ENCODE measurements at places on chromosomes 7 and 10.

- DNase-seq = no peak
These were observed 181.2 kb upstream of the KCND2 start for GRCh38 chr7:120091807-120092206.

GRCh38 chr10:5956146-5956936 is 21.0 kb downstream of the IL15RA start:
- DNase-seq = no peak

DNA sequence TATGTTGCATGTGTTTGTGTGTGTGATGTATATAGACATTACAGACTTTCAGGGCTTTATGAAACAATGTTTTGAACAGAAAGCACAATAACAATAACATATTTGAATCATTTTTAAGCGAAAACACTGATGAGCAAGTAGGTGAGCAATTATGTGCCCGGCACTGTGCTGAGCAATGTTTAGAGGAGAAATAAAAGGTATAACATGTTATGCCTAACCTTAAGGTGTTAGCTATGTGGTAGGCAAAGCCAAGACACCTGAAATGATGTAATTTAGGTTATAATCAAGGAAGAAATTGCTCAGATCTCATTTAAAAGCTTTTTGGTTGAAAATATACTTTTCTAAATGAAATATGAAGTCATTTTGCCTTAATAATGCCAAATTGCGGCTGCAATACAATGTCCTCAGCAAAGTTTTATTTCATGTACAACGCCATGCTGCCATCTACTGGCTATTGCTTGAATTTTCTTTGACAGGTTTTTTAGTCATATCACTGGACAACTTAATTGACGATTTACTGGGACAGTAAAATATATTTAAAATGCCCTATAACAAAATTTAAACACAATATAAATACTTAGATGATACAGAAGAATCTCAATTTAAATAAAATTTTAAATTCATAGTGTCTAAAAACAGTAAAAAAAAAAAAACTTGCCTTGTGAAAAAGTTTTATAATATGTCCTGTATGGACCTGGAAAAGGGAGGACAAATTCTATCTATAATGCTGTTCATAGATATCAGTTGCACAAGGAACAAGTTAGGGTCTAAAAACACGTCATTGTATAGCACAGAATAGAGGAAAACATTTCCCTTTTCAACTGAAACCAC is 131.1 kb upstream of the CDK1 start:
- DNase-seq = peak; percentile 36

DNA sequence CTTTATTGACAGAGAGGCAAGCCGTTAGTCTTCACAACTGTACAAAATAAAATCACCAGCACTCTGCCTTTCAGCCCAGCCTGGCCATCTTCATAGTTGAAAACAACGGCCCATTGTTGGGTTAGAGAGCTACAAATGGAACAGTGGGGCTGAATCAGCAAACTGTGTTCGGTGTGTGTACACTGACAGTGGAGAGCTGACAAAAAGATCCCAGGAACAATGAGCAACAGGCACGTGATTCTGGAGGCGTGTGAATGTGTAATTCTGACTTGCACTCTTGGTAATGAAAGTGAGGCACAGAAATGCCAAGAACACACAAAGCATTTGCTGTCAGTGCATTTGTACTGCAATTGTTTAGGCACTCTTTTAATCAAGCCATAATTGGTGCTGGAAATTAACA is 303.7 kb downstream of the WDR11 start:
- no peak for DNase-seq

DNA sequence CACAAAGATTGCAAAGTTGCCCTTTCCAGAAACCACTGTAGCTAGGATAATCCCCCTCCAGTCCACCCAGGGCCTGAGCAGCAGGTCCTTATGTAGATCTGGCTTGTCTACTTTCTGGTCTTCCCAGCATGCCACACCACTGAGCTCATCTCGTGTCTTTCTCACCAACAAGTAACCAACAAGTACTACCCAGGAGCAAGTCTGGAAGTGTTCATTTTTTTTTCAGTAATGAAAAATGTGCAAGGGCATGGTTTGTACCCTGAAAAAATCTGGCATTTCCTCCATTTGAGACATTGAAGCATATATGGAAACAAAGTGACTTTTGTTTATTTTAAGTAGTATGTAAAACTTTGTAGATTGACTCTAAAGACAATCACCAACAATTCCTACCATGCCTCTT is 120.8 kb downstream of the INHBA start:
- no peak for DNase-seq

- no peak for DNase-seq
These were observed 29.7 kb upstream of the OCM start for GRCh38 chr7:5850944-5851343.

DNA sequence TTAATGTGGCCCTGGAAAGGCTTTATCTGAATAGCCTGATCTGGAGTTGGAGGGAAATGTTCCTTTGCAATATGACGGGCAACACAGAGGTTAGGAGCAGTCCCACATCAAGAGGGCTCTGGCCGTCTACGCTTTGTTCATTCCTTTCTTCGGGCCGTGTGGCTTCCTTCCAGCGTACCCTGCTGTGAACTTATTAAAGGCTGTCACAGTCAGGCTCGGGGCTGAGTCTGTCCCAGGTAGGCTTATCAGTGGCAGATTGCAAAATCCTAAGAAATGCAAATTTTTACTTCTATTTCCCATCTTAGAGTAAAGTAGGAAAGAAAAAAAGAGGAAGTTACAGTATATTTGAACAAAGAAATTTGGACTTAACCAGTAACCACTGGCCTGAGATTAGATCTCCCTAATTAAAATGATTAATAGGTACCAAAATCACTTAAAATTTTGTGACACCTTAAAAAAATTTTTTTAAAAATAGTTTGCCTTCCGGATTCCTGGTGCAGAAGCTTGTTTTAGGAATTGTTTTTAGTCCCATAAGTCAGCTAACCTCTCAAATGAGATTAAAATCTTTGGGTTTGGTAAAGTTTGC is 453.1 kb upstream of the MKI67 start:
- no peak for DNase-seq

DNA sequence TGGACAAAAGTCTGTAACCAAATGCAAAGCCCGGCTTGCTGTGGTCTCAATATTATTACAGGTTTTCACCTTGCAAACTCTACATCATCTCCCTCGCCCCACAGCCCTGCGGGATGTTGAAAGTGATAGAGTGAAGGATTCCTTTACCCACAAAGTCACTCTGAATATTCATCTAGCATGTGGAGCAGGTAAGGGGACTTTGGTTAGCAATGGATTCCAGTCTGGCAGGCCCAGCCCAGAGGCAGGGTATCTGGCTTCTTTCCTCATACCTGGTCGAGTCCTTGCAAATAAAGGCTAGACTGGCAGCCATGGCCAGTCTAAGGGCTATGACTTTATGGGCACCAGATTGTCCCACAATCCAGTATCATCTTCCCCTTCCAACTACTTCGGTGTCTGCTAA is 3.2 kb downstream of the TAS2R40 start:
- no peak for DNase-seq

GRCh38 chr7:67928141-67928540 is 931.5 kb downstream of the TYW1 start:
- DNase-seq = no peak

GRCh38 chr7:129774359-129774758 is 162.8 kb downstream of the NRF1 start:
- no peak for DNase-seq

DNA sequence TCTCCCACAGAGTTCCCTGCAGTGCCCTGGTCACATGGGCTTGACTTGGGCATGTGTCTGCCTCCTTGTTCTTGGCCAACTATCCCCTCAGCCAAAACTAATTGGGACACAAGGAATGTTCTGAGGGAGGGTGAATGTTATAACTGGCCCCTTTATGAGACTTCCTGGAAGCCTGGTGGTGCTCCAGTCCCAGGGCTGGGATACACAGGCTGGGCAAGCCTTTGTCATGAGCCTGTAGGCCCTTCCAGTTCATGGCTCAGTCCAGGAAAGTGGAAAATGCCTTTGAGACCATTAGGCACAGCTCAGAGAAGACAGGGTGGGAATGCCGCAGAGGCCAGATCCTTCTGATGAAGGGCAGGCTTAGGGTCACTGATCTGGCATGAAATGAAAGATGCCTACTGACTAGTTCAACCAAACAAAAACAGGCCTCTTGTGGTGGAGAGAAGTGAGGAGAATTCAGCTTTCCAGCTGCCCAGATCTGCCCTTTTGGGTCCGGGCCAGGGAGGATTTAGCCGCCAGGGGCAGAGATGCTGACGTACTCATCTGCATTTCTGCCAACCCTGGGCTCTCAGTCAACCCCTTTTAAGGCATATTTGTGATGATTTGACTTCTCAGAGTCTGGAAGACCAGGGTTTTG is 961.5 kb downstream of the KCNMA1 start:
- DNase-seq = no peak

DNA sequence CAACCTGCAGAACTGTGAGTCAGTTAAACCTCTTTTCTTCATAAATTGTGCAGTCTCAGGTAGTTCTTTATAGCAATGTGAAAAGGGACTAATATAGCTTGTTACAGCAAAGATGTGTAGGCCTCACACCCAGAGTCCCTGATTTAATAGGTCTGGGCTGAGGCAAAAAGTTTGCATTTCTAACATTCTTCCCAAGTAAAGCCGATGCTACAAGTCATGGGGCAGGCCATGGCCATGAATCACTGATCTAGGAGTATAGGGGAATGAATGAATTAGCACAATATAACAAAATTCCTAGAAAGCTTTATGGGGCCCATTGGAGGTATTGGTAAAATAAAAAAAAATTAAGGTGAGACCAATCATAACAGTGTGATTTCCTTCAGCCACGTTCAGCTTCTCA is 11.5 kb upstream of the AASS start:
- no peak for DNase-seq

- DNase-seq = no peak
These were observed 1112.3 kb downstream of the GATA3 start for GRCh38 chr10:9166770-9167169.

- DNase-seq = no peak
These were observed at the start of gene DPY19L1 for GRCh38 chr7:35037211-35037525. TSS of gene DPY19L1 (minus strand) at chr7:35037485. CDS start at chr7:35037394, 91 bp downstream.

- DNase-seq = no peak
These were observed 287.2 kb downstream of the HGF start for GRCh38 chr7:81482600-81483186.

DNA sequence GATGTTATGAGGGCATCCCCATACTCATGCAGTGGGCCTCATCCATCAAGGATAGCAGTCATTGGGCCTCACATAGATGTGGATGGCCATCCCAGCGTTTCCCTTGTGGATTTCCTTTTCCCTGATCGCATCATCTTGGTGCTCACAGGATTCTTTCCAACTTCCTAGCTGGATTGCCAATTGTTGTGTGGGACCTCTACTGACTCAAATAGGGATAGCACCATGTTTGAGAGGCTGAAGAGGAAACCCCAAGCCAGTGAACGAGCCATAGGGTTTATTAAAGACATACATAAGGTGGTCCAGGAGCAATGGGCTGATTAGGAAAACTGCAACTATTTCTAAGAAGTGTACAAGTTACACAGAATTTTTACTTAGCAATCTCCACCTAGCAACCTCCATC is 21.8 kb downstream of the ASZ1 start:
- DNase-seq = no peak

GRCh38 chr7:36062154-36062815 is 90.8 kb upstream of the EEPD1 start:
- no peak for DNase-seq

- DNase-seq = no peak
These were observed 40.6 kb upstream of the AGBL3 start for GRCh38 chr7:134945691-134946090.

DNA sequence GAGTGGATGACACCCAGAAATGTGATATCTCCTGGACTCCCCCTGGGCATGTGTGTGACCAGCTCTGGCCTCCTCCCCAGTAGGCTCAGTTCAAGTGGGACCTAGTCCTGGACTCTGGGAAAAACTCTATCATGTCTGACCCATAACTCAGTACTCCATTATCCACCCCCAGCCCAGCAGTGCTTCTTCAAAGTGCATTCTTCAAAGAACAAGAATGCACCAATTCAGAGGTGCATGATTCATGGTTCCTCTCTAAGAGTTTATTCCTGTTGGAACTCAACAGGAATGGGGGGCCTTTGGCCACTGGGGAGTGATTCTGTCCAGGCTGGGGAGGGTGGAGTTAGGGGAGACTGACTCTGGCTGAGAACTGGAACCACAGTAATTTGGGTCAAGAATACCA is 173.6 kb upstream of the CXCL12 start:
- DNase-seq = no peak

GRCh38 chr7:157358753-157359096 is 21.9 kb downstream of the DNAJB6 start:
- DNase-seq = no peak

GRCh38 chr7:149715476-149715875 is 57.9 kb downstream of the ZNF467 start:
- DNase-seq = no peak

DNA sequence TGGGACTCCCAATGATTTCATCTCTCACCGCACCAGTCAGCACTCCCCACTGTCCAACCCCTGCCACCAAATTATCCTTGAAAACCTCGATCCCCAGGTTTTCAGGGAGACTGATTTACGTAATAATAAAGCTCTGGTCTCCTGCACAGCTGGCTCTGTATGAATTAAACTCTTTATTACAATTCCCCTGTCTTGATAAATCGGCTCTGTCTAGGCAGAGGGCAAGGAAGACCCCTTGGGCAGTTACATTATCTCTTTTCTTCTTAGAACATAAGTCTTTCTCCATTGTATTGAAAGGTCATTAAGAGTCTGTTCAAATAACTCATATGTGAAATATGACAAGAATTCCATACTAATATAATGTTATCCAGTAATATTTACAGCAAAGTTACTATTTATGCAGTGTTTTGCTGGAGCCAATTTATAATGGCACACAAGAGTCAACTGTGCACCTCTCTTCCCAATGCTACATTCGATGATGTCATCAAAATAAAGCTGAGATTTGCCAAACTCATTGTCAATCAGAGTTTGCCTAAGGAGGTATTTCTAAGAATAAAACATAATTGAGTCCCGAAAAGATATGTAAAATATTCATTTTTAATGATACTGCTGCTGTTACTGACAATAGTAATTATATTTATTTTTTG is 1297.2 kb upstream of the LRRTM3 start:
- DNase-seq = no peak

- DNase-seq = no peak
These were observed 145.6 kb downstream of the EXOC4 start for GRCh38 chr7:133398506-133398905.

GRCh38 chr10:9211228-9211627 is 1156.7 kb downstream of the GATA3 start:
- no peak for DNase-seq

DNA sequence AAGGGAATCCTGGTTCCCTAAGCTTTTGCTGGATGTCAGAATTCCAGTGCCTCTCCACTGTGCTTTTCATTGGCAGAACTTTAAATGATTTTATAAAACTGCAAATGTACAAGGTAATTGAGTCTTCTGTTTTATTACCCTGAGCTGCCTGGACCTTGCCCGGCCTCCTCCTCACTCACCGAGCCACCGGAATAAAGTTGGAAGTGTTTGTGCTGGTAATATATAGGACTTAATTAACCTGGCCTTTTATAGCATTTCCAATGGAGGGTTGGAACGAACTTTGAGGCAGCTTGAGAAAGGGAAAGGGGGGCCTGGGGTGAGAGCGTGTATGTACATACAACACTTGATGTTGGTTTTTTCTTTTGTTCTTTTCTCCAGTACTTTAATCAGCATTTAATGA is 43.4 kb downstream of the ZNF503 start:
- no peak for DNase-seq

- no peak for DNase-seq
These were observed 350.3 kb upstream of the POT1 start for GRCh38 chr7:125279961-125280360.

- DNase-seq = no peak
These were observed 6.2 kb downstream of the GSAP start for GRCh38 chr7:77409739-77410547.

- DNase-seq = no peak
These were observed 2.2 kb upstream of the CUEDC2 start for GRCh38 chr10:102434394-102435132.

All from stimulated activated naive CD8-positive, alpha-beta T cell treated with anti-CD3 and anti-CD28 coated beads, Interleukin-15, amount 100 ng/mL, for 72 hours (primary cell).